Activated CD8-positive, alpha-beta memory T cell treated with anti-CD3 and anti-CD28 coated beads for 4 hours (primary cell): ENCODE measurements at places on chromosomes 6 and 20.

DNA sequence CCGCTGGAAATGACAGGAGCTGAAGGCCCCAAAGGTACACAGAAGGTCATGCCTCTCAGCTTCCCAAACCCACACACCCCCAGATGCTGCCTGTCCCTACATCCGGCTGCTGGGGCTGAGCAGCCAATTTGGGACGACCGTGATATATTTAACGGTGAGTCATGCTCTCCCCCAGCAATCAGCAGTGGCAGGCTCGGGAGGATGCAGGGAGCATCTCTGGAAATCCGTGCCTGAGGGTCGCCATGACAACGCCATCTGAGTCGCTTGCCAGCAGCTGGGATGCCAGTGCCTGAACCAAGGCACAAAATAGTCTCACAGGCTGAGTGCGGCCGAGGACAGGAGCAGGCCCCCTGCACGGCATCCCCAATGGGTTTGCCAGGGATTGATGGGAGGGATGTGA is 57.9 kb downstream of the KCNB1 start:
- no peak for DNase-seq

DNA sequence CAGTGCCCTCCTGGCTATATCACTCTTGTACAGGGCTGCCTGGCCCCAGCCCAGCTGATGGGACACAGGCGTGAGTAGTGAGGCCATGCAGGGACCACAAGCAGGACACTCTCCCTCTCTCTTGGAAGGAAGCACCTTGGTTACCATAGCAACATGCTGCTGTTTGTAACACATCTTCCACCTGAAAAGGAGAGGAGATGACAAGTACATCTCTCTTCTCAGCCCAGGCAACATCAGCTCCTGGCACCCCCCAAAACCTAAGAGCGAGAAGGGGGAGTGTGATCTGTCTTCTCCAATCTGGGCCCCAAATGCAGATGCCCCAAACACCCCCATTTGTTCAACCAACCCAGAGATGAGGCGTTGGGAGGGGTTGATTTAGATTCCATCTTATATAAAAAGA is 49.9 kb downstream of the KCNB1 start:
- no peak for DNase-seq

DNA sequence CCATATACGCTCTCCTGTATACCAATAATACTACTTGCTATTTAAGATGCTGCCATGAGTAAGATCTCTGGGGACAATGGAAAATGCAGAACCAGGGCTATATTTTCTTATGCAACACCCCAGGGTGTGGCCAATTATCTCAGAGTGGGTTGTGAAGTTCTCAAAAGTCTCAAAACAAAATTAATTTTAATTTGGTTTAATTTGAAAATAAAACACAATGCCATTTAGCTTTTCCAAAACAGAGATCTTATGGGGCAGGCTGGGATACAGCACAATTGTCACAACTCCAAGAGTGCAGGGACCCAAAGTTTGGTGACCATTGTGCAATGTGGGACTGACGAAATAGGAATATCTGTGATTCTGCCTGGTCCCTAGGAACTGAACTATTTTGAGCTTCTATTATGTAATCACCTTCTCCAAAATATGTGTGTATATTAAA is 43.1 kb downstream of the MBOAT1 start:
- no peak for DNase-seq

GRCh38 chr6:120039664-120040063 is 690.1 kb upstream of the MAN1A1 start:
- DNase-seq: no peak

DNA sequence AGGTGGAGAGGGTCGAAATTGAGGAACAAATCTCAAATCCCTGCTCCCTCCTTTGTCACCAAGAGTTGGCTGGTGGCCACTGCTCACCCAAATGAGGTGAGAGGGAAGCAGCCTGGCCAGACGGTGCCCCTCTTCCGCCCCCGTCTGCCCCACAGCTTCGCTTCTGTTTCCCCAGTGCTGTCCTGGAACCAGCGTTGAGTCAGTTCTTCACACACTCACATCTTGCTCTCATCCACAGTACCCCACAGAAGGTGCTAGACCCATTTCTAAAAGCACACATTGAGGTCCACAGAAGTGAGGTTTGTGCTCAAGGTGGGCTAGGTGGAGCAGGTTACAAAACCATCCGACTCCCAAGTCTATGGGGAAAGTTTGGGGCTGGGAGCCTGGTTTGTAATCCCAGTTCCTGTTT is 3.8 kb downstream of the CEBPB start:
- no peak for DNase-seq

- DNase-seq: no peak
Observed at GRCh38 chr6:146803601-146804000, 204.8 kb downstream of the ADGB start.
